ENCODE measurements at places on chromosomes 1 and 21.

DNA sequence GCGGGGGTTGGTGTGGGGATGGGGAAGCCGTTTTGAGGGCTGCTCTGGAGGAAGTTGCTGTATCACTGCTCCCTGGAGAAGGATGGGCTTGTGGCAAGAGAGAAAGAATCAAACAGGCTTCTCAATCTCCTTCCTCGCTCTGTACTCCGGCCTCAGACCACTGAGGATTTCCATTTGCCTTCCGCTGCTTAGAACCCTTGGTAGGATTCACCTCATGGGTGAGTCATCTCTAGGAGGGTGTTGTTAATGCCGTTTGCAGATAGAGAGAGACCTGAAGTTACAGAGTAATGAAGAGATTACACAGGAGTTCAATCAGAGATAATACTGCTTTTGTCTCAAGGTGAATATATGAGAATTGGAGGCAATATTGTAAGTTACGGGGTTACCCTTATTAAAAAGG is 15.3 kb downstream of the SLC35F3 start:
- no peak for DNase-seq
- no peaks in the 10 kb centered on the region for H3K27me3 ChIP-seq
- H3K4me3 ChIP-seq: no peak overlapping the region

GRCh38 chr1:163131981-163132380 is 62.8 kb downstream of the RGS4 start:
- no peaks in the 10 kb centered on the region for H3K4me1 ChIP-seq
- no peak overlapping the region for H3K27ac ChIP-seq
- no peaks in the 10 kb centered on the region for H3K36me3 ChIP-seq

- no peak overlapping the region for H3K27ac ChIP-seq
- no peak overlapping the region for H3K4me3 ChIP-seq
- H3K36me3 ChIP-seq: no peaks in the 10 kb centered on the region
- no peak for DNase-seq
These were observed 62.8 kb upstream of the NGF start for GRCh38 chr1:115400891-115401290.

- H3K4me1 ChIP-seq: no peaks in the 10 kb centered on the region
- no peak for DNase-seq
- H3K27me3 ChIP-seq: no peaks in the 10 kb centered on the region
These were observed 8.1 kb upstream of the SRM start for GRCh38 chr1:11067716-11068599.

DNA sequence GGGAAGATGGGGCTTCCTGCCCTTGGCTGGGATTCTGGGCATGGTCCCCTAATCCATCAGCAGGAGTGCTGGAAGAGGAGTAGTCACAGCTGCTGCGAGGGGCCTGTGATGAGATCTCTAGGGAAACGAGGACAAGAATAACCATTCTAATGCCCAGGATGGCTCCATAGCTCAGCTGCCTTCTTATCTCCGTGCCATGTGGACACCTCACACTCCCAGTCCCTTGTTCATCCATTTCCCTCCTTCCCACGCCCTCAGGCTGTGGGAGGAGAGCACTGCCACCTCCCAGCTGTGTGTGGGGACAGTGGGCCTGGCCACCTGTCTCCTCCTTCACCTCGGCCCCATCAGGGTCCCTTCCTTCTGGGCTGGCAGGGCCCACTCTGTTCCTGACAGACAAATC is 16.1 kb upstream of the ETV3 start:
- H3K27me3 ChIP-seq: no peaks in the 10 kb centered on the region
- no peak overlapping the region for H3K4me3 ChIP-seq
- H3K27ac ChIP-seq: no peak overlapping the region
- no peak for DNase-seq

DNA sequence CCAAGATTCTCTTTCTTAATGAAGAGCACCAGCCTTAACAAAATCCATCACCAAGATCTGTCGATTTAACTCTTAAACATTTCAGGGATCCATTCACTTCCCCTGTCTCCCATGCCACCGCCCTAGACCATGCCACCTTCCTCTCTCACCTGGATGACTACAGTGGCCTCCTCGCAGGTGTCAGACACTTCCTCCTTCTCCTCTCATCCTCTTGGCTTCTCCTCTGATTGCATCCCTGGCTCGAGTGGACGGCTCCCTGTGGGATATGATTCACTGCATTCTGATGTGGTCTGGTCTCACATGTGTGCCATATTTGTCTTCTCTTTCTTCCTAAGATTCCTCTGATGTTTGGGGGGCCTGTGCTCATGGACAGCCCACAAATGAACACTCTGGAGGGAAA is 66.4 kb upstream of the KLHDC7A start:
- H3K36me3 ChIP-seq: no peaks in the 10 kb centered on the region
- no peak overlapping the region for H3K27ac ChIP-seq
- H3K27me3 ChIP-seq: no peaks in the 10 kb centered on the region
- no peak overlapping the region for H3K4me3 ChIP-seq
- H3K4me1 ChIP-seq: no peaks in the 10 kb centered on the region

GRCh38 chr1:154567386-154568156 is at the start of gene CHRNB2:
CHRNB2 (plus strand) TSS chr1:154567778; CDS start chr1:154568045, 267 bp downstream.
- H3K4me1 ChIP-seq: peaks cover 8% of the 10 kb centered on the region
- peak; percentile 61 for DNase-seq
- H3K27ac ChIP-seq: no peak within 1 kb of the TSS
- H3K36me3 ChIP-seq: no peaks in the 10 kb centered on the region

DNA sequence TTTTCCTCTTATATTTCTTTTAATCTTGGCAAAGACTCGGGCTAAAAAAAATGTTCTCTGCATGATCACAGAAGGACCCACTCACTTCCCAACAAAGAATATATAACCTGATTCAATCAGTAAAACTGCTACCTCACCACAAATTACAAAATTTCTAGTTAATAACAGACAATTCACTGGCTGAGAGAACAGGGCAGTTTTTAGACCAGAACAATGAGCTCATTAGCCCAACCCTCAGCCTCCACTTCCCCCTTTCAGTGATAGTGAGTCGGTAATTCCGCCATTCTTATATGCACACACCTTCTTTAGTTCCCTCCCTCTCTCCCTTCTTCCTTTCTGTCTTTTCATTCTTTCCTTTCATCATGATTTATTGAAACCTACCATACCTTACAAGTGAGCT is 8.9 kb downstream of the SIPA1L2 start:
- DNase-seq: no peak
- H3K4me1 ChIP-seq: no peaks in the 10 kb centered on the region
- no peaks in the 10 kb centered on the region for H3K27me3 ChIP-seq
- H3K4me3 ChIP-seq: no peak overlapping the region
- no peaks in the 10 kb centered on the region for H3K36me3 ChIP-seq

DNA sequence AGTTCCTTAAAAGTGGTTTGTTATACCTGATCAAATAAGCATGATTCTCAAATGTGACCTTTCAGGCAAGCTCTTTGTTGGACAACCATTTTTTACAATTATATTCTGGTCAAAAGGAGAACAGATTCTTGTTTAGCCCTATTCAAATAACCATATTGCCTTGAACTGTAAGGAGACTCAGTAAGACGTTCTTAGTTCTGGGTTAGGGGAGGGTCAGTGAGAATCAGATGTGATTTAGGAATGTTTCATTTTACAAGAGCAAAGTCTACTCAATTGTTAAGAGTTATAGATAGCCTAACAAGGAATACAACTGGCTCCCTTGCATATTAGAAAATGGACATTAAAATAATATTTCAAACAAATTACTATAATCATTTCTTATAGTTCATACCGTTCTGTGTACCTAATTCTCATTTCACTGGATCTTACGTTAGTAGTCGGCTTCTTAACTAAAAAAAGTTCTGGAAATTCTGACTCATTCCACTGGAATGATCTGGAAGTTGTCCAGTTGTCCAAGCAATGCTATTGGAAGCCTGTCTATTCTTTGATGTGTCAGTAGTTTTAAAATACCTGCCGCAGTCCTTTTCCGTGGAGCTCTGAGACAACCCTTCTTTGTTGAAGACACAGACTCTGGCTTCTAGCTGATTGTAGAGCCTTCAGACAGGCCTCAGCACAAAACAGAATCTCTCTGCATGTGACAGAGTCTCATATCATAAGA is 88.8 kb downstream of the MAST2 start:
- no peak overlapping the region for H3K27ac ChIP-seq
- no peak for DNase-seq
- H3K36me3 ChIP-seq: no peaks in the 10 kb centered on the region
- no peaks in the 10 kb centered on the region for H3K27me3 ChIP-seq
- H3K4me1 ChIP-seq: no peaks in the 10 kb centered on the region
- no peak overlapping the region for H3K4me3 ChIP-seq

GRCh38 chr1:12071892-12072291 is 8.8 kb downstream of the TNFRSF8 start:
- no peaks in the 10 kb centered on the region for H3K4me1 ChIP-seq
- H3K27ac ChIP-seq: no peak overlapping the region
- no peak overlapping the region for H3K4me3 ChIP-seq

- no peak overlapping the region for H3K4me3 ChIP-seq
- H3K27ac ChIP-seq: no peak overlapping the region
- H3K36me3 ChIP-seq: no peaks in the 10 kb centered on the region
- no peaks in the 10 kb centered on the region for H3K4me1 ChIP-seq
- no peak for DNase-seq
- no peaks in the 10 kb centered on the region for H3K27me3 ChIP-seq
These were observed 493.8 kb upstream of the CHRM3 start for GRCh38 chr1:238892612-238893011.

DNA sequence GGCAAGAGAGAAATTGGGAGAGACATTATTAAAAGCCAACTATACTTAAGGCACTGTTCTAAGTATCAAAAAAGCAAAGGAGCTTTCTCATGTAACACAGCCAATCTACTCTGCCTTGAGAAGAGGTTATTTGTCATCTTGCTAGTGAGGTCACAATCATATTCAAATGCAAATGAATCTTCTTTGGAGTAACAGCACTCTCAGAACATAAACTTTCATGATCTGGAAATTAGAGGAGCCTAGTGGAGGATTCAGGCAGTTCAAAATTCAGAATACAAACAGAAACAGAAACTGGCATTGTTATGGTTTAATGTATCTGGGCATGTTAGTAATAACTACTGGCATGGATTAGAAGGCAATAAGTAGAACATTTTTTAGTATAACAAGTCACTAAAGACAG is 57.4 kb downstream of the ARID4B start:
- no peak overlapping the region for H3K4me3 ChIP-seq
- DNase-seq: no peak
- peak overlapping the region; percentile 15 for H3K27ac ChIP-seq
- no peaks in the 10 kb centered on the region for H3K36me3 ChIP-seq
- H3K27me3 ChIP-seq: no peaks in the 10 kb centered on the region

DNA sequence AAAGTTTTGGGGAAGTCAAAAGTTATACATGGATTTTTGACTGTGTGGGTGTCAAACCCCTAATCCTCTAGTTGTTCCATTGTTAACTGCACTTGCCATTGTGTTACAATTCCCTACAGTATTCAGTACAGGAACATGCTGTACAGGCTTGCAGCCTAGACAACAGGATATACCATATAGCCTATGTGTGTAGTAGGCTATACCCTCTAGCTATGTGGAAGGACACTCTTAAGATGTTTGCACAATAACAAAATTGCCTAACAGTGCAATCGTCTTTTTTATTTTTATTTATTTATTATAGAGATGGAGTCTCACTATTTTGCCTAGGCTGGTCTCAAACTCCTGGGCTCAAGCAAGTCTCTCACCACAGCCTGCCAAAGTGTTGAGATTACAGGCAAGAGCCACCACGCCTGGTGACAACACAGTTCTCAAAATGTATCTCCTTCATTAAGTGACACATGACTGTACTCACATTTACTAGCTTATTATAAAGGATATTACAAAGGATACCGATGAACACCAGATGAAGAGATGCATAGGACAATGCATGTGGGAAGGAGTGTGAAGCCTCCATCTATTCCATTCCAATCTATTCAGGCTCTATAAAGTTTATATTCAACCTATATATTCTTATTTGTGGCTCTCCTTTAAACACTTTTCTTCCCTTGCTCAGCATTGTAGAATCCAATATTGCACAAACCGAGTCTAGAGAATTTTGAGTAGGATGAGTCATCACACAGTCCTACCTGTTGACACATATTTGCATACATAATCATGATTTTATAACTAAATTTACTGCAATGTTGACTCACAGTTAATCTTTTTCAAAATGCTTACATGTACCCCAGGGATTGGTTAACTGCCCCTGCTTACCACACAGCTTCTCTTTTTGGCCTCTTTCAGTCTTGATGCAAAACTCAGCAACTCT is 28.4 kb upstream of the CEP350 start:
- no peak for DNase-seq
- no peaks in the 10 kb centered on the region for H3K4me1 ChIP-seq
- H3K27me3 ChIP-seq: no peaks in the 10 kb centered on the region
- H3K4me3 ChIP-seq: no peak overlapping the region
- no peaks in the 10 kb centered on the region for H3K36me3 ChIP-seq

DNA sequence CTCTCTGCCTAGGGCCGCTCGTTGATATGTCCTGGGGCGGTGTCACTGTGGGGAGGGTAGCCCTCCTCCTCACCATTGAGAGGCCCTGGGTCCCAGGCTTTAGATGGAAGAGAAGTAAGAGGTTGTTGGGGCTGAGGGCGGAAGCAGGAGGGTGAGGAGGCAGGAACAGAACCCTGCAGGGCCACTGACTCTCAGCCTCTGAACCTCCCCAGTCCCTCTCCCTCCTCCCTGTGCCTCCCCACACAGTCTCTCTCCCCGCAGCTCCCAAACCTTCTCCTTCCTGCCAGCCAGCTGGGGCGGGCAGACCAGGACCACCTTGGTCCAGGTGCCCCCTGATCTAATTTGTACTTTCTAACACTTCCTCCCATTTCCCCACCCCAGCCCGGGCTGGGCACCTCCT is 14.3 kb upstream of the FAM131C start:
- no peaks in the 10 kb centered on the region for H3K27me3 ChIP-seq
- H3K27ac ChIP-seq: no peak overlapping the region
- no peaks in the 10 kb centered on the region for H3K36me3 ChIP-seq
- H3K4me1 ChIP-seq: no peaks in the 10 kb centered on the region
- DNase-seq: no peak

- DNase-seq: no peak
- H3K4me1 ChIP-seq: no peaks in the 10 kb centered on the region
These were observed 68.1 kb downstream of the PPP1R12B start for GRCh38 chr1:202416641-202417040.

GRCh38 chr1:87957331-87957730 is 628.7 kb downstream of the LMO4 start:
- DNase-seq: no peak
- no peak overlapping the region for H3K27ac ChIP-seq
- H3K27me3 ChIP-seq: peaks cover 3% of the 10 kb centered on the region
- H3K4me1 ChIP-seq: no peaks in the 10 kb centered on the region
- H3K36me3 ChIP-seq: no peaks in the 10 kb centered on the region

- no peak overlapping the region for H3K4me3 ChIP-seq
- H3K36me3 ChIP-seq: no peaks in the 10 kb centered on the region
- H3K27ac ChIP-seq: no peak overlapping the region
- DNase-seq: no peak
- H3K27me3 ChIP-seq: no peaks in the 10 kb centered on the region
These were observed 25.3 kb upstream of the PEX10 start for GRCh38 chr1:2437617-2438016.

- no peaks in the 10 kb centered on the region for H3K4me1 ChIP-seq
- no peak overlapping the region for H3K27ac ChIP-seq
- H3K27me3 ChIP-seq: peaks cover 3% of the 10 kb centered on the region
- no peaks in the 10 kb centered on the region for H3K36me3 ChIP-seq
These were observed 12.5 kb upstream of the VAMP4 start for GRCh38 chr1:171754353-171754705.

- DNase-seq: no peak
- H3K4me1 ChIP-seq: peaks cover 4% of the 10 kb centered on the region
- no peaks in the 10 kb centered on the region for H3K36me3 ChIP-seq
- H3K27me3 ChIP-seq: peaks cover 17% of the 10 kb centered on the region
- no peak overlapping the region for H3K27ac ChIP-seq
These were observed 80.9 kb downstream of the NENF start for GRCh38 chr1:212513586-212513985.

- no peak overlapping the region for H3K4me3 ChIP-seq
- H3K27ac ChIP-seq: no peak overlapping the region
- no peaks in the 10 kb centered on the region for H3K36me3 ChIP-seq
- peaks cover 6% of the 10 kb centered on the region for H3K4me1 ChIP-seq
- H3K27me3 ChIP-seq: peaks cover 3% of the 10 kb centered on the region
These were observed 4.1 kb downstream of the KIAA1614 start for GRCh38 chr1:180916771-180917170.
